Thoracic aorta (tissue), 2 donors: ENCODE measurements at places on chromosomes 4 and X.

- H3K27ac ChIP-seq, result no peak overlapping the region
- no peaks in the 10 kb centered on the region for H3K36me3 ChIP-seq
- no peaks in the 10 kb centered on the region for H3K27me3 ChIP-seq
- H3K4me3 ChIP-seq, result no peak overlapping the region
- DNase-seq, result no peak
- no peaks in the 10 kb centered on the region for H3K4me1 ChIP-seq
These were observed 112.1 kb upstream of the LDB2 start for GRCh38 chr4:17010426-17011087.

DNA sequence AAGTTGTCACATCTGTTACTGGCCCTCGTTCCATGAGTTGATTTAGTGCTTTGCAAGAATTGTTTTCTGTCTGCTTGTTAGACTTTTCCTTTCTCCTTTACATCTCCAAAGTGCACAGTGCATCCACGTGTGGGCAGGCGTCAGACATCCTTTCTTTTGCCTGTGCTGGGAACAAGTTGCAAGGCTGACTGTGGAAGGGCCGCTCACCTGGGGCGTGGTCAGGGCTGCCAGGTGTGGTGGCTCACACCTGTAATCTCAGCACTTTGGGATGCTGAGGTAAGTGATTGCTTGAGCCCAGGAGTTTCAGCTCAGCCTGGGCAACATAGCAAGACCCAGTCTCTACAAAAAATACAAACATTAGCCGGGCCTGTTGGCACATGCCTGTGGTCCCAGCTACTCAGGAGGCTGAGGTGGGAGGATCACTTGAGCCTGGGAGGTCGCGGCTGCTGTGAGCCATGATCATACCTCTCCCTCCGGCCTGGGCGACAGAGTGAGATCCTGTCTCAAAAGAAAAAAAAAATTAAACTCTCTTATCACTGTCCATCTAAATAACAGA is 46.2 kb downstream of the RGS12 start:
- no peak overlapping the region for H3K4me3 ChIP-seq
- no peaks in the 10 kb centered on the region for H3K27me3 ChIP-seq
- no peaks in the 10 kb centered on the region for H3K36me3 ChIP-seq
- peaks cover 5% of the 10 kb centered on the region for H3K4me1 ChIP-seq

DNA sequence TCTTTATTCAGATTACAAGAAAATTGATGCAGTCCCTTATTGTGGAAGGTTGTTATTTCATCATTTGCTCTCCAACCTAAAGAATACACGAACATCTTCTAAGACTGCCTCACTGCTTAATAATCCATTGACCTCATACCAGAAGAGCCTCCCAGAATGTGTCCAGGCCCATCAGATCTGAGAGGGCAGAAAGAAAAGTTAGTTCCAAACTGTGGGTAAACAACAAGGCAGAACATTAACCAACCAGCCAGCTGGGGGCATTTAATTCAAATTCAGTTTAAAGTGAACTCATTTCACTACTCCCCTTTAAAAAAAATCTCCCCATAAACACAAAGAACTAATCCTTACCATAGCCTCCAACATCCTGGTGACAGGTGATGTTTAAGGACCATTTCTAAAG is 13.8 kb downstream of the GPC4 start:
- H3K4me3 ChIP-seq, result no peak overlapping the region
- no peak for DNase-seq
- peak overlapping the region; percentile 67 for H3K27ac ChIP-seq
- H3K36me3 ChIP-seq, result no peaks in the 10 kb centered on the region
- no peaks in the 10 kb centered on the region for H3K4me1 ChIP-seq

DNA sequence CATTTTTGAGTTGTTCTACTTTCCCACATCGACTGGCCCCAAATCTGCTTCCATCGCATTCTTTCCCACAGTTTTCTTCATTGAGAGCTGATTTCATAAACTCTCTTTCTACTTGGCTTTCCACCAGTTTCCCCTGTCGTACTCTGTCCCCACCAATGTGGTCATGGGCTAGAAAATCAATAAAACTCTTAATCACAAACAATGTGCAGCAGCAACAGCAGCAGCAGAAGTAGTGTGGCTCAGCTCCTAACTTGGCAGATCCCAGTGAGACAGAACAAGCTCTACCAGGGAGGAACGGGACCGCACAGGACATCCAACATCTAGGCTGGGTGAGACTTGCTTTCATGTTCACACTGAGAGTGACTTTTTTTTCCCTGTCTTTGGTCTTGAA is 3.1 kb upstream of the SETD7 start:
- H3K36me3 ChIP-seq, result no peaks in the 10 kb centered on the region
- no peaks in the 10 kb centered on the region for H3K27me3 ChIP-seq
- H3K27ac ChIP-seq, result no peak overlapping the region
- peaks cover 17% of the 10 kb centered on the region for H3K4me1 ChIP-seq

DNA sequence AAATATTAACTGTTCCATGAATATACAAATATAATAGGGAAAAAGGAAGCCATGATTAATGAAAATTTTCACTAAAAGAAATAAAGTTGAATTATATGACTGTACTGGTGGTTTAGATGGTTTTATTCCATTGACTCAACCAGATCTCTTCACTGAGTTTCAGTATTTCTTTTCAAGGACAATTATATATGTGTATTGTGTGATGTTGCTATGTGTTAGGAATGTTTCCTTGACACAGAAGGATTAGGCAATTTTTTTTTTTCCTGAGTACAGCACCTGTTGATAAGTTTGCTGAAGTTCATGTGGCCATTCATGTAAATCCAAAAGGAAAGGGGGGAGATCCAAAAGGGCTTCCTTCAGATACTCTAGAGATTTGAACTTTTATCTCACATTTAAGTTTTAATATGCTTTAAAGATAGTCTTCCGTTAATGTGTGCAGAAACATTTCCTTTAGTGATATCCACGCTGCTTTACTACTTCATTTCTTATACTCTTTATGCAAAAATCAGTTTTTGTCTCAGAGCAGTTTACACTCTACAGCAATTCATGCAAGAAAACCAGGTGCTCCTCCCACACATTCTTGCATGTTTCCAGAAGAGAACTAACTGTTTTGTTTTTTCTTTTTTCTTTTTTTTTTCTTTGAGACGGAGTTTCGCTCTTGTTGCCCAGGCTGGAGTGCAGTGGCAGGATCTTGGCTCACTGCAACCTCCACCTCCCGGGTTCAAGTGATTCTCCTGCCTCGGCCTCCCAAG is 249.1 kb downstream of the RPA4 start:
- H3K27me3 ChIP-seq, result no peaks in the 10 kb centered on the region
- H3K4me1 ChIP-seq, result no peaks in the 10 kb centered on the region
- no peak for DNase-seq
- H3K36me3 ChIP-seq, result no peaks in the 10 kb centered on the region
- no peak overlapping the region for H3K27ac ChIP-seq
- H3K4me3 ChIP-seq, result no peak overlapping the region

DNA sequence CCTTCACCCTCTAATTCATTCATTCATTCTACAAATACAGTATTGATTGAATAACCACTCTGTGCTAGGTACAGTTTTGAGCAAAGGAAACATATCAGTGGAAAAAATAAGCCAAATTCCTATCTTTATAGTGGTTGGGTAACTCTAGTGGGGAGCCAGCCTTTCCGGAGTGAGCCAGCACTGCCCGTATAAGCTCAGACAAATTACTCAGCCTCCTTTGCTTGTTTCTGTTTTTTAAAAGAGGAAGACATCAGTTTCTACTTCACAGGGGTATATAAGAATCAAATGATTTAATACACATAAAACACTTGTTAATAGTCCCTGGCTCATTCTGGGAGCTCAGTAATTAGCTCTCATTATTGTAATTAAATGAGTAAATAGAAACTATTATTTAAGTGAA is 238.2 kb upstream of the MAD2L1 start:
- H3K4me3 ChIP-seq, result no peak overlapping the region
- H3K27me3 ChIP-seq, result no peaks in the 10 kb centered on the region
- no peak for DNase-seq
- no peaks in the 10 kb centered on the region for H3K4me1 ChIP-seq
- no peak overlapping the region for H3K27ac ChIP-seq
- no peaks in the 10 kb centered on the region for H3K36me3 ChIP-seq

DNA sequence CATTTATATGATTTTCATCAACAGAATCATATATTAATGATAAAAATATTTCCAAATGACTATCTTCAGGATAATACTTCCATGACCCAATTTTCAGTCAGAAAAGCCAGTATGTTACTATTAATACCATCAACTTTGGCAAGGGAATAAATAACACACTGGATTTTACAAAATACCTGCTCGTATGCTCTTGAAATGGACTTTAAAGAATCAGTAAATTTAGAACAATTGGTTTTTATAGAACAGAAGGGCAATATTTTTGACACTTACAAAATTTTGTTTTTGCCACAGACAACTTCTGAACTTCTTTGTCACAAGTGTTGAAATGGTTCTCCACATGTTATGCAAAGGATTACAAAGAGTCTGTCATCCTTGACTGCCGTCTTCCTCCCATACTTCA is 700.4 kb downstream of the FSTL5 start:
- no peak overlapping the region for H3K4me3 ChIP-seq
- H3K4me1 ChIP-seq, result no peaks in the 10 kb centered on the region

DNA sequence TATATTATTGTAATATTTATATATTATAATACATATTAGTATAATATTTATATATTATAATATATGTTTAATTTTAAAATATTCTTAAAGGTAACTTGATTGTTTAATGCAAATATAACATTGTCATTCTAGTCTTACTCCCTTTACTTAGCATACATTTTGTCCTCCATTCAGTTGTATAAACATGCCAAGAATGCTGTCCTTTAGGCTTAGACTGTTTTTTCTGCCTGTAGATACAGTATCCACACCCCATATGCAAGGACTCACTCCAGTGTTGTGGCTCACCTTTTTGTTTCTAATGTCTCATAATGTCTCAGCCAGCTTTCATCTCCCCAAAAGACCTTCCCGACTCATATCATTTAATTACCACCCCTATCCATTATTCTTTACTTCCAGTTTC is 2110.0 kb downstream of the PCDH7 start:
- DNase-seq, result no peak
- H3K27me3 ChIP-seq, result no peaks in the 10 kb centered on the region
- no peak overlapping the region for H3K27ac ChIP-seq
- H3K36me3 ChIP-seq, result no peaks in the 10 kb centered on the region

DNA sequence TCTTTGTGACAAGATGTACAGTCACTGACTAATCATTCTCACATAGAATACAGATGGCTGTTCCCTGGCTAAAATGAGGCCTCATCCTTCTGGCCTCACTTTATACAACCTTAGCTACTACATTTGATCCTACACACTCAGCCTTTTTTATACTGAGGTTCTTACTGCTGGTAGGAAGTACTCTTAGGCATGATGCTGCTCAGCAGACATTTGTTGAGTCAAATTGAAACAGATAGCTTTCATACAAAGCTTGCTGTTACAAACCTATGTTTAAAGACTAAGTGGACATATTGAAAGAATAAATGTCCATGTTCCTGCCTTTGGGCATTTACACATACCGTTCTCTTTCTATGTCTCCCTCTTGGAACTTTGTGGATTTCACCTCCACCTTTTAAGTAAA is 154.9 kb downstream of the NPFFR2 start:
- H3K4me3 ChIP-seq, result no peak overlapping the region
- DNase-seq, result no peak
- no peak overlapping the region for H3K27ac ChIP-seq
- no peaks in the 10 kb centered on the region for H3K27me3 ChIP-seq
- H3K4me1 ChIP-seq, result no peaks in the 10 kb centered on the region

- DNase-seq, result peak; percentile 33
- H3K36me3 ChIP-seq, result no peaks in the 10 kb centered on the region
- H3K27me3 ChIP-seq, result no peaks in the 10 kb centered on the region
- H3K27ac ChIP-seq, result peak overlapping the region; percentile 77
- H3K4me3 ChIP-seq, result peak overlapping the region; percentile 88
- peaks cover 28% of the 10 kb centered on the region for H3K4me1 ChIP-seq
These were observed 863 bp upstream of the FAM193A start for GRCh38 chr4:2535376-2536192.

- no peak overlapping the region for H3K4me3 ChIP-seq
- no peak for DNase-seq
- H3K27me3 ChIP-seq, result no peaks in the 10 kb centered on the region
- H3K4me1 ChIP-seq, result peaks cover 3% of the 10 kb centered on the region
- H3K36me3 ChIP-seq, result no peaks in the 10 kb centered on the region
These were observed 68.9 kb upstream of the FAM47B start for GRCh38 chrX:34873500-34874225.

DNA sequence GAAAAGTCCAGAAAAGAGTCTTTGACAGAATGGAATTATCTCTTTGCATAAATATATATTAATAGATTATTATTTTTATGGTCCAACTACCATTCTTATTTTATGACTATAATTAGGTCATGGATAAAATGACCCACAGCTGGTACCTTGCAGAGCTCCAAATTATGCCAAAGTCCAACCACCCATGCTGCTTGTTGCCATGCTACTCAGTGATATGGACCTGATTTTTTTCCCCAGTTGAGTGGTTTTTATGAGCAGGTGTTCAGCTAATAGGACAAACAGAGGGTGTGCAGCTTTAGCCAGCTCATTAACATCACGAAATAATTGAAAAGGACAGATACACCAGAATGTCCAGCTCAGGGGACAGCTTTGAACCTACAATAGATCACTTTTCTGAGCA is 9.7 kb downstream of the HOPX start:
- no peaks in the 10 kb centered on the region for H3K4me1 ChIP-seq

DNA sequence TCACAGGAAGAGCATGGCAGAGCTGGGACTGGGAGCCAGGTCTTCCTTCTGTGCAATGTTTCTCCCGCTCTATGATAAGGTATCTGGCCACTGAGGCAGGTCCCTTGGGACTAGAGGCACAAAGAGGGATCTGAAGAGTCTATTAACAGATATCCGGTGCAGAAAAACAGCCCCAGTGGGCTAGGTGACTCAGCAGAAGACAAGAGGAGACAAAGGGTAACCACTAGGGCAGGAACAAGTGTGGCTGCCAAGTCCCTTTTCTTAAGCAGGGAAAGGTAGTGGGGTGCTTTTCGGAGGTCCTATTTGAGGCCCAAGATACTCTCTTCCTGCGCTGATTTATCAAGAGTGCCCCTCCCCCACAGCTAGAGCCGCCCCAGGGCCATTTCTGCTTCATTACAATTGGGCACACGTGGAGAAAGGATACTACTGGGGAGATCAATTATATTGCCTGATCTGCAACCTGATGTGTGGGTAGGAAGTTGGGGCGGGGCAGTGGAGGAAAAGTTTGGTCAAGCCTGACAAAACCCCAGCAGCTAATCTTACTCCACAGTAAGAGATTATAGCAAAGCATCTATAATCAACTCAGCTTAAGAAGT is at the start of gene DGAT2L6:
TSS of gene DGAT2L6 (plus strand) at position 546 of the 596 bp plus-strand sequence. CDS start 100 bp downstream, outside the sequence.
- no peaks in the 10 kb centered on the region for H3K27me3 ChIP-seq
- DNase-seq, result no peak
- H3K27ac ChIP-seq, result no peak within 1 kb of the TSS
- no peaks in the 10 kb centered on the region for H3K4me1 ChIP-seq

GRCh38 chr4:48944756-48945241 is 38.2 kb upstream of the OCIAD2 start:
- H3K4me1 ChIP-seq, result no peaks in the 10 kb centered on the region
- H3K4me3 ChIP-seq, result no peak overlapping the region
- no peaks in the 10 kb centered on the region for H3K36me3 ChIP-seq
- no peak for DNase-seq
- H3K27me3 ChIP-seq, result no peaks in the 10 kb centered on the region
- no peak overlapping the region for H3K27ac ChIP-seq
